ENCODE measurements at places on chromosomes 16 and 17.

- no peak for DNase-seq
Measured at GRCh38 chr17:34154961-34155730, 99.9 kb upstream of the CCL2 start.

DNA sequence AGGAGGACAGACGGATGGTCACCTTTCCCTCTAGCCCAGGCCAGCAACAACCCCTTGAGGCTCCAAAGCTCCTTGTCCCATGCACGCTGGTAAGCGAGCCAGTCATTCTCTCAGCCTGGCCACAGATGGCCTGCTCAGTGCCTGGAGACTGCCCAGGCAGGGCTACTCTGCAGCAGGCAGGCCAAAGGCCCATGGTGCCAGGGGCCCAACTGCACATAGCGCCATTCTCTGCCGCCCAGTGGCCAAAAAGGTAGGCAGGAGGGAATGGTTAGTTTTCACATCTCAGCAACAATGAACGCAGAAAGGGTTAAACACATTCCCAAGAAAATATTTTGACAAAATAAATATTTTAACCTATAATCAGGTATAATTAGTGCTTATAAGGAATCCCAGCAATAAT, 7.7 kb upstream of the SREBF1 start:
- DNase-seq, result no peak

DNA sequence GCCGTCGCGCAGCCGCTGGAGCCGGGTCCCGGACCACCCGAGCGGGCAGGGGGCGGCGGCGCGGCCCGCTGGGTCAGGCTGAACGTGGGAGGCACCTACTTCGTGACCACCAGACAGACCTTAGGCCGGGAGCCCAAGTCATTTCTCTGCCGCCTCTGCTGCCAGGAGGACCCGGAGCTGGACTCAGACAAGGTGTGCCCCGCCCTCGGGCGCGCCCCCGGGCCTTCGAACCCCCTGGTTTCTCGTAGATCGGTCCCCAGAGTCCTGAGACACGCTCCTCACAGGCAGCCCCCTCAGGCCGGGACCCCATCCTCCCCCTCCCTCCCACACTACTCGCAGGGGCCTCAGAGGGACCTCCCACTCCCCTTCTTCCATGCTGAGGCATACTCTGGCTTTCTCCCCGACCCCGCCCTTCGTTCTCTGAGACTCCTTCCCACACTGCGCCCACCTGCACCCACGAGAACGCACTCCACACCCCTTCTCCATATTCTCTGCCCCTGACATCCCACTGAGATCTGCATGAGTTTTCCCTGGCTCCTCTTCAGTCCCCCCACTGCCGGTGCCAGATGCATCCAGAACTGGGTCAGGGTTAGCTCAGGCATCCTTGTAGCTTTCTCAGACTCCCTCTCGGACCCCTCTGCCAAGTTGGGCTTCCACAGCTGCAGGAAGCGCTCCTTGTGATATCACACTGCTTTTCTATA, 523 bp downstream of the KCTD2 start:
- no peak for DNase-seq

DNA sequence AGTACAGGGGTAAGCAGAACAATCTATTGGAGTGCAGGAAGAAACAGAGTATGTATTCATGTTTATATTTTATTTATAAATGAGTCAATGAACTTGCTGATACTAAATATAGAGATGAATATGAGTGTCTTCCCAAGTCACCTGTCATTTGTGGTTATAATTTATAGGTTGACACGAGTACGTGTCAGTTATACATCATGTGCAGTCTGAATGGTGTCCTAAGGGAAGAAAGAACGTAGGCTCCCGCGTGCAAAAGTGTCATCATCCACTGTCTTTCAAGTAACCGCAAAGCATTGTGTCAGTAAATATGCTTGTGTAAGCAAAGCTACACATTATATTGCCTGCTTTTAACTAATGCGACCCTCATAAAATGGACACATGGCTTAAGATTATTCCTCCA, 786.1 kb downstream of the KCNJ2 start:
- DNase-seq, result no peak

DNA sequence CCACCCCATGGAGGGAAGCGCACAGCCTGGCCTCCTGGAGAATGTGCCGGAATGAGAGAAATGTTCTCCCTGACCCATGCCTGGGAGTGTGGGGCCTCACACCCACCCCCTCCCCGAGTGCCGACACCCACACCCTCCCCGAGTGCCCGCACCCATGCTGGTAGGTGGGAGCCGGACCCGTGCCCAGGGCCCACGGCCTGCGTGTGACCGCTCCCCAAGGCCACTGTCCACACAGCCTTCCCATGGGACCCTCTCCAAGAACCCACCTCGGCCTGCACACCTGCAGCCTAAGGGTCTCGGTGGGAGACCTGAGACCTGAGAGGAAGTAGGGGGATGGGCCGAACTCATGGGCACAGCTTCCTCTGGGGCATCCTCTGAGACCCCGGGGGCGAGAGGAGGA, 3.3 kb upstream of the PVALEF start:
- DNase-seq, result no peak

DNA sequence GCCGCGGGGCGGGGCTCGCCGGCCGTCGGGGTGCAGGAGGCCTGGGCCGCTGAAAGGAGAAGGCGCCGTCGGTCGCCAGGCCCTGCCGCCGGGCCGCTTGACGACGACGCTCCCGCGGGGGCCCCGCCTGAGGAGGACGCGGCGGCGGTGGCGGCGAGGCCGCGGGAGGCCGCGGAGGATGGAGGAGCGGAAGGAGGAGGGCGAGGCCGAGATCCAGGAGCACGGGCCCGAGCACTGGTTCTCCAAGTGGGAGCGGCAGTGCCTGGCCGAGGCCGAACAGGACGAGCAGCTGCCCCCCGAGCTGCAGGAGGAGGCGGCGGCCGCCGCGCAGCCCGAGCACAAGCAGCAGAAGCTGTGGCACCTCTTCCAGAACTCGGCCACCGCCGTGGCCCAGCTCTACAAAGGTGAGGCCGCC, 430 bp downstream of the HAPSTR1 start:
- no peak for DNase-seq

DNA sequence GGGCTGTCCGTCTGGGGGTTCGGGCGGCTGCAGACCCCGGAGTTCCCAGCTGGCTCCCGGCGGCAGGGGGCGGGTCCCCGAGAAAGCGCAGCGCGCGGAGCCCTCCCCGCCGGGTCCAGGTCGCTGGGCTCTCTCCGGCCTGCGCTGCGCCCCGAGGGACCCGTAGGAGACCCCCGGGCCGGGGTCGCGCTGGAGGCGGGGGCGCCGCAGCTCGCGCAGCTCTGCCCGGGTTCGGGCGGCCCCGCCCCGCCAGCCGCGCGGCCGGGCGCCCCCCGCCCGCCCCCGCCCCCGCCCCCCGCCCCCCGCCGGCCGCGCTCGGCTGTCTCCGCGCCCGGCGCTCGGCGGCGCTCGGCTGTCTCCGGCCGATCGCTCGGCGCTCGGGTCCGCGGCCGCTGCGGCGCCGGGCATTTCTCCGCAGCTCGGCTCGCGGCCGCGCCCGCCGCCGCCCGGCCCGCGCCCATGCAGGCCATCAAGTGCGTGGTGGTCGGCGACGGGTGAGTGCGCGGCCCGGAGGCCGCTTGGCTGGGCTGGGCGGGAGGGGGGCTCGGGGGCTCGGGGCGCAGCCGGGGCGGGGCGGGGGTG, at the start of gene RAC3:
Gene RAC3 (plus strand): TSS at position 376 of the 582 bp plus-strand sequence. CDS start 84 bp downstream, at position 460.
- no peak for DNase-seq

DNA sequence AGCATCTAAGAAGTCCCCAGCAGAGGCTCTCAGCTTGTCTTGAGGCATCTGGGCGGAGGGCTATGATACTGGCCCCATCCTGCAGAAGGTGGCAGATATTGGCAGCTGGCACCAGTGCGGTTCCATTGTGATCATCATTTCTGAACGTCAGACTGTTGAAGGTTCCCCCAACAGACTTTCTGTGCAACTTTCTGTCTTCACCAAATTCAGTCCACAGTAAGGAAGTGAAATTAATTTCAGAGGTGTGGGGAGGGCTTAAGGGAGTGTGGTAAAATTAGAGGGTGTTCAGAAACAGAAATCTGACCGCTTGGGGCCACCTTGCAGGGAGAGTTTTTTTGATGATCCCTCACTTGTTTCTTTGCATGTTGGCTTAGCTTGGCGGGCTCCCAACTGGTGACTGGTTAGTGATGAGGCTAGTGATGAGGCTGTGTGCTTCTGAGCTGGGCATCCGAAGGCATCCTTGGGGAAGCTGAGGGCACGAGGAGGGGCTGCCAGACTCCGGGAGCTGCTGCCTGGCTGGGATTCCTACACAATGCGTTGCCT, at the start of gene CIITA:
Gene CIITA (plus strand): TSS at position 404 of the 543 bp plus-strand sequence. CDS start 129 bp downstream, at position 533.
- no peak for DNase-seq

DNA sequence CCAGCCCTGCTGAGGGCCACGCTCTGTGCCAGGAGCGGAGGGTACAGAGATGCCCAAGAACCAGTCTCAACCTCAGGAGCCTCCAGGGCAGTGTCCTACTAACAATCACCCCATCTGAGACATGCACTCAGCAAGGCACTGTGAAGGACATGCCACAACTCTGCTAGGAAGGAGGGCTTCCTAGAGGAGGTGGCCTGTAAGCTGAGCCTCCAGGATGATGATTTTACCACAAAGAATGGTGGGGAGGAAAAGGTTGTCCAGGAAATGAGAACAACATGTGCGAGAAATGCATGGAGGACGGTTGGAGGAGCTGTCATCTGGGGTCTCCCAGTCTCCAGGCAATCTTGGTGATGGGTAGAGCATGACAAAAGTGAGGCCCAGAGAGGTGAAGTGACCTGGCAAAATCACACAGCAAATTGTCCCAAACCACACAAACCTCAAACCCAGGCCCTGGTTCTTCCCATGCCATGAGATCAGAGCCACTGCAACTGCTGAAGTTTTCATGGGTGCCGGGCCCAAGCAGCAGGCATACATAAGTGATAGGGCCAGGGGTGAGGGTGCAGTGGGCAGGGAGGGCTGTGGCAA, 30.5 kb downstream of the CNGB1 start:
- no peak for DNase-seq

GRCh38 chr16:48546774-48547173, 63.2 kb downstream of the N4BP1 start:
- no peak for DNase-seq

DNA sequence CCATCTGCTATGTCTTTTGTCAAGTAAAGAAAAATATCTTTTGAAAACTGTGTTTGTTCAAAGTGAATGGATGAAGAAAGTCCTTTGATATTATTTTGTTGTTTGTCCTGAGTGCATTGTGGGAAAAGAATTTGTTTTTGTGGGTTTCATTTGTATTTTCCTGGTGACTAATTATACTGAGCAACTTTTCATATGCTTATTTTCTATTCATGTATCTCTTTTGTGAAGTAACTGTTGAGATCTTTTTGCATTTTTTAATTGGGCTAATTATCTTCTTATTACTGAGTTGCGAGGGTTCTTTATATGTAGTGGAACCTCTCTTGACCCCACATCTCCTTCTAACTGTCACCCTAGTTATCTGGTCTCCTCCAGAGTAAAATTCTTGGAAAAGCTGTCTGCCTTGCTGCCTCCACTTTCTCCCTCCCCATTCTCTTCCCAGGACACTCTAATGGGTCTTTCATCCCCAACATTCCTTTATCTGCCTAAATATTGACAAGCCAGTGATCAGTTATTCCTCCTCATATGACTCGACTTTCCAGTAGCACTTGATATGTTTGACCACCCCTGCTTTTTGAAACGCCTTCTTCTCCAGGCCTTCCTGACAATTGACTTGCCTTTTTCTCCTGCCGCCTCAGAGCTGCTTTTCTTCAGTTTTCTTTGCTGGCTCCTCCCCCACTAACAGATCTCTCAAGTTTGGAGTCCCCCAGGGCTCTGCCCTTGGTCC, 117.6 kb upstream of the HAS3 start:
- no peak for DNase-seq

DNA sequence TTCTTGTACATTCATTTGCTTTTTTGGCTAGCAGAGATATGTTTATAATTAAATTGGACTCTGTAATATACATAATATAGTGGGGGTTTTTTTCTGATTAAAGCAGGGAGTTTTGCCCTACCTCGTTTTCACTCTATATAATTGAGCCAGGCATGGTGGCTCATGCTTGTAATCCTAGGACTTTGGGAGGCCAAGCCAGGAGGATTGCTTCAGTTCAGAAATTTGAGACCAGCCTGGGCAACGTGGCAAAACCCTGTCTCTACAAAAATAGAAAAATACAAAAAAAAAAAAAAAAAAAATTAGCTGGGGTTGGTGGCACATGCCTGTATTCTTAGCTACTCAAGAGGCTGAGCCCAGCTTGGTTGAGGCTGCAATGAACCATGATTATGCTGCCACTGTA, 42.2 kb downstream of the PAFAH1B1 start:
- no peak for DNase-seq

- DNase-seq, result no peak
Measured at GRCh38 chr17:31533546-31534155, 142.2 kb downstream of the RAB11FIP4 start.

Measured in T-helper 17 cell (primary cell).